ENCODE measurements at places on chromosomes 4 and X. TPM values are rescaled to one million over a fixed set of nuclear protein-coding genes. Genes with fewer than 3 reads are reported as not detected.

GRCh38 chr4:132893787-132894186, 255.3 kb upstream of the PCDH10 start:
- DNase-seq = no peak

The SMIM14 gene
- 22.3 TPM for total RNA-seq

The TRO gene
- total RNA-seq = 4.9 TPM

DNA sequence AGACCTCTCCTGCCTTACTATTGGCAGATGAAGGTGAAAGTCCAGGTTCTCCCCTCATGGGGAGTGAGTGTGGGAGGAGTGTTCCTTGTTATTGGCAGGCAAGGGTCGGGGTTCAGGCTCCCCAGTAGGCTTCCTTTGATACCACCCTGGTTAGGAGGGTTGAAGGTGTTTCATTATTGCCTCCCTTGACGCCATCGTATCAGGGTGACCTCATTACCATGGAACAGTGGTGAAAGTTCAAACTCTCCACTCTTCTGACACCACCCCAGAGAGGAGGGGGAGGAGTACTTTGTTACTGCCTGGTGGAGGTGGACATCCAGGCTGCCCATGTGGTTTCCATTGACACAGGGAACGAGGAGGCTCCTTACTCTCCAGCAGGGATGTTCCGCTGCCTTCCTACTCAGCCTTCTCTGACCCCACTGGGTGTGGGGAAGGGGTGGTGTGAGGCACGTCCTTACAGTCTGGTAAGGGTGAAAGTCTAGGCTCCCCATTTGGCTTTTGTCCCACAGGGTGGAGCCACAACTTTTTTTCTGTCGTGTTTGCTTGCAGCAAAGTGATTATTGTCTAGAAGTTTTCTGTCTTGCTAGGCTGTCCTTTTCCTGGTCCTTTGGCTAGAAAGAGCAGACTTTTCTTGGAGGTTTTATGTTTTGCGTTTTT, 37.2 kb upstream of the USP9X start:
- DNase-seq = no peak

The CRMP1 gene
- 1.9 TPM for total RNA-seq

- no peak for DNase-seq
Measured at GRCh38 chr4:152719801-152720556, 40.2 kb upstream of the TMEM154 start.

All from left cardiac atrium (tissue), 4 donors.